ENCODE measurements at places on chromosomes 2 and 18.

DNA sequence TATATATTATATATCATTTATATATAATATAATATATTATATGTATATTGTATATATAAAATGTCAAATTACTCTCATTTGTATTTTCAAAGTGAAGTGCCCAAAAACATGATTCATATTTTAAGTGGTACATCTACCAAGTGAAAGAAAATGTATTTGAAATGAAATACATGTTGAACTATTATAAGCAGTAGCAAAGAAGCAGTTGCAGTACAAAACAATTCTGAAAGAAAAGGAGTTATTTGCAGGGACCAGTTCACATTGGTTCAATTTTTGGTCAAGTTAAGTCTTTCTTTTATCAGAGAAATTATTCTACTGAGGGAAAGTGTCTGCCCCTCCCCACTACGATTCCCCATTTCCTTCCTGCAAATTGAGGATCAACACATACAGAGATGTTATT, 51.9 kb downstream of the APLF start:
- no peak for DNase-seq

GRCh38 chr2:238129166-238130010, 9.1 kb upstream of the KLHL30 start:
- no peak for DNase-seq

DNA sequence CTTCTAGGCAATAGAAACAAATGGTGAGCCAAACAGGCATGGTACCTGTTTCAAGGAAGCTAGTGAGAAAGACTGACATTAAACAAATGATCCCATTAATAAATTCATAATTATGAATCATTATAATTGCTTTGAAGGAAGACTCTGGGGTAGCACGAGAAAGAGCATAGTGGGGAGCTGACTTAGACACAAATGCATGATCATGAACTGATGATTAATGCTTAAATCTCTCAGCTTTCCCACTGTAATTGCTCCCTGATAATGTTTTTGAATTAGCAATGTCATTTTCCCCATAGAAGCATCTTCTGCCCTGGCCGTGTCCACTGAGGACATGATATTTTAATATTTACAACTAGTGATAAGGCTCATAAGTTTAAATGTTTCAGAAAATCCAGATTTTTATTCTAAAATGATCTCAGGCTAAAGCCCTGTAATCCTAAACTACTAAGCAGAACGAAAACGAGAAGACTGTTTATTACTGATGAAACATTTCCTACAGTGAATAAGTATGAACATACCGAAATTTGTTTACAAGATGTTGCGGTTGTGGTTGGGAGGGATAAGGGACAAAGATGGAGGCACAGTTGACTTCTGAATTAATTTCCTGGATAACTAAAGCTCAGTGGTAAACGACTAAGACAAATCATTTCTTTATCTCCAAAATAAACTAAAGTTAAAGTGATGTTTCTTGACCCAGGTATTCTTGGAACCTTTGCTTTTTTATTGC, 47.3 kb upstream of the TACR1 start:
- DNase-seq: no peak

- no peak for DNase-seq
These were observed 65.8 kb upstream of the ALK start for GRCh38 chr2:29987146-29987545.

- DNase-seq: no peak
These were observed 27.9 kb downstream of the RMND5A start for GRCh38 chr2:86747711-86748639.

GRCh38 chr2:201414099-201415023, 36.9 kb downstream of the TRAK2 start:
- no peak for DNase-seq

Measured in SHP77 (cell line).